ENCODE measurements at places on chromosomes 7 and 10. TPM values are rescaled to one million over a fixed set of nuclear protein-coding genes. Genes with fewer than 3 reads are reported as not detected.

DNA sequence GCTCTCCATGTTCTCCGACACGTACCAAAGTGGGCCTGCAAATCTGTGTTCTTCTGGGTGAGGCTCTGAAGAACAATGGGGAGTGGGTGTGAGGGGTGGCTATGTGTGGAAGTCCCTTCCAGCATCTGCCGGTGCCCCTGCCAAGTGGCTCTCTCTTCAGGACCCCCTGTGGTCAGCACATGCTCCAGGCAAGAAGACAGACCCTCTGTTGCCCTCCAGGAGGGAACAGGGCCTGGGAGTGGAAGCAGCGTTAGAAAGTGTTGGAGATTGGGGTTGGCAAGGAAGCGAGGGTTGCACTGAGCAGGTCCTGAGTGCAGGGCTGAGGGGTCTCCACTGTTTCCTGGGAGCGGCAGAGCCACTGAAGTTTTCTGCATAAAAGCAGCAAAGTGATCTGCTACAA, 60.5 kb downstream of the EMX2 start:
- no peak for DNase-seq

Gene MBL2
- not detected for total RNA-seq

Gene PIK3CG
- 55.9 TPM for total RNA-seq

GRCh38 chr7:115066050-115066449, 144.2 kb downstream of the MDFIC start:
- DNase-seq = no peak

DNA sequence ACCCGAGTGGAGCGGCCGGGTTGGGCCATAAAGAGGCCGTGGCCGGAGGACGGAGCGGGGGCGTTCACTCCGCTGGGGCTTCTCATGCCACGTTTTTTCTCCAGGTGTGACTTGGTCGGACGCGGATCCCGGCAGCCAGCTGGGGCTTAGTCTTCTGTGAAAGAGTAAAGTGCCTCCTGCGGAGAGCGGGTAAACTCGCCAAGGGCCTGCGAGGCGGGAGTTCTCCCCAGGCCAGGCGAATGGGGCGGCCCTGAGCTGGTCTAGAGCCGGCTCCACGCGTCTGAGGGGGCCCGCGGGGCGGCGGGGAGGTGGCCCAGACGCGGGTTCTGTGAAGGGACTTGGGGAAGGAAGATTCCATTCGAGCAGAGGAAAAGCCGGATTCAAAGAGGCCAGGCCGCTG, 86.3 kb upstream of the VIPR2 start:
- DNase-seq = no peak

DNA sequence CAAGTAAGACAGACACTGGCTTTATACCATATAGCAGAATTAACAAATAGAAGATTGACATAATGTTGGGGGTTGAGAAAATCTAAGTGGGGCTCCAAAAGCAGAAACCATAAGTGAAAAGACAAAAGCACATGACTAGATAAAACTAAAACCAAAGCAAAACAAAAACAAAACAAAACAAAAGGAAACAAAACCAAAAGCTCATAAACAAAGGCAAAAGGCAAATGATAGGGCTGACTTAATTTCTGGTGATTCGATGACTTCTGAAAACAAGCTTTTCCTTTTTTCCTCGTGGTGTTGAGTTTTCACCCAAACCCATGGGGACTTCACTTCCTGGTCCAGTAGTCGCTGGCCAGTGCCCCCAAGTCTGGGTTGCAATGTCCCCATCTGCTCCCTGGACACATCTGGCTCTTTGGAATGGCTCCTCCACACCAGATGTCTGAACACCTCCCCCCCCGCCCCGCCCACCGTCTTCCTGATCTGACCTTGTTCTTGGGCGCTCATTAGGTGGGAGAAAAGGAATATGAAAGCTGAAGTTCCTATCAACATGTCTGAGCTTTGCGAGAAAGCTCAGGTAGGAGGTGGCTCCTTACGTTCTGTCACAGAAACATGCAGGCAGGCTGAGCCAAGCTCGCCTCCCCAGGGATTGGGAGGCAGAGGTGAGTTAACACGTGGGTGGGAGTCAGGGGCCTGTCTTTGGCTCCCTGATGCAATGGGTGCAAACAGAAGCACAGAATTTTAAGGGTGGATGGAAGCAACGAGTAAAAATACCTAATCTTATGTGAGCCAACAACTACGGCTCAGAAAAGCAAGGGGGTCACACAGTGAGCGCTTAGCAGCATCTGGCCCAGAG, 121.0 kb downstream of the NEURL1 start:
- no peak for DNase-seq

- no peak for DNase-seq
Observed at GRCh38 chr10:132926070-132926469, 16.3 kb downstream of the CFAP46 start.

Gene AMPH
- not detected for total RNA-seq

Gene PLEKHS1
- total RNA-seq = not detected

DNA sequence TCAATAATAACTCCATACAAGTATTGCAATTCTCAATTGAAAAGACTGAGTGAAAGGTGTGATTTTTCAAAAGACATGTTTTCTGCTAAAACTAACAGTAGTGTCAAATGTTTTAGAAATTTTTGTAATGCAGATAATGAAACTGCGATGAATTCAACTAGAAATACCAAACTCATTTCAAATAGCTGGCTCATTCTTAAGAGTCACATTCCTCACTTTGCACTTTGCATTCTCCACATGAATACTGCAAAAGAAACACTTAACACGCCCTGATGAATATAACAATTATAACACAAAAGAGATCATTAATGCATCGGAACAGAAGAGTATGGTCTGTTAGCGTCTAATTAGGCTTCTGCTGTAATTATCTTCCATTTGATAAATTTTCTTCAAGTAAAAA, 15.5 kb upstream of the TSPAN12 start:
- no peak for DNase-seq

DNA sequence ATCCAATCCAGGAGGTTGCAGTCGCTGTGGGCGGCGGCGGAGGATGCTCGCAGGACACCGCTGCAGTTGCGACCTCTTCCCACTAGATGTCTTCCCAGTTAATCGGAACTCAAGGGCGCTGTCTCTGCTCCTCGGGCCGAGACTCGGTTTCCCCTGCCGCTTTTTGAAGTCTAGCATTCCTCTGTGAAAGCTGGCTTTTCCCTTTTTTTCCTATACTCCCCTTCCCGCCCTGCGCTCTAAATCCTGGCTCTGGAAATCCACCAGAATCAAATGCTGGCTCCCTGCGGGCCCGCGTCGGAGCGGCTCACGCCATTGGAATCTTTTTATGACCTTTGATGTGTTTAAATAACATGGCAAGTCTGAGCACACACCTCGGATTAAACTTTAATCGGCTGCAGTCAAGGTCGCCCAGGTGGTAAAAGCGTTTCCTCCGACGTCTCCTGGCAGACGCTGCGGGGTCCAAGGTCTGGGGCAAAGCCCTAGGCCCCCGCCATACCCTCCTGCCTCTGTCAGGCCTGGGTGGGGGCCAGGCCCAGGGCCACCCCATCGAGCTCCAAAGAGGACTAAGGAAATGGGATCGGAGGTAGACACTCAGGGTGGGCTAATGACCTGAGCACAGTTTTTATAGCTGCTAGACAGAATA, 10.7 kb upstream of the HOXA13 start:
- peak; percentile 57 for DNase-seq

DNA sequence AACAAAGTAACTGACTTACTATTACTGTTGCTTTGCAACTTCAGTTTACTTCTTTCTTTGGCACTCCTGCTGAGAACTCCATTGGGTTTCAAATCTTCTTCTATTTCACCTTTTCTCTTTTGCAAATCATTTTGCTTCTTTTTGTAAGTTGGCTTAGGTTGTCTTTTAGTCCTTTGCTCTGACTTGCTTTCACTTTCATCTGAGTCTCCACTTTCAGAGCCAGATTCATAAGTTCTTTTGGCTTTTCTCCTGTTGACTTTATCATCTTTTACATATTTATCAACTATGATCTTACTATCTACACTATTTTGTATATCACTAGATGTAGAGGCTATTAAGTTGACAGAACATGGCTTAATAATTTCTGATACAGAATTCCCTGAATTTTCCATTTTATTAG, 73.4 kb downstream of the NRBF2 start:
- no peak for DNase-seq

- no peak for DNase-seq
Observed at GRCh38 chr10:14616955-14617730, 157.6 kb downstream of the FAM107B start.

Gene TMEM184A
- not detected for total RNA-seq

Gene AKR1C3
- total RNA-seq = 1.8 TPM

- no peak for DNase-seq
Observed at GRCh38 chr10:123991611-123992570, 100.3 kb upstream of the CPXM2 start.

DNA sequence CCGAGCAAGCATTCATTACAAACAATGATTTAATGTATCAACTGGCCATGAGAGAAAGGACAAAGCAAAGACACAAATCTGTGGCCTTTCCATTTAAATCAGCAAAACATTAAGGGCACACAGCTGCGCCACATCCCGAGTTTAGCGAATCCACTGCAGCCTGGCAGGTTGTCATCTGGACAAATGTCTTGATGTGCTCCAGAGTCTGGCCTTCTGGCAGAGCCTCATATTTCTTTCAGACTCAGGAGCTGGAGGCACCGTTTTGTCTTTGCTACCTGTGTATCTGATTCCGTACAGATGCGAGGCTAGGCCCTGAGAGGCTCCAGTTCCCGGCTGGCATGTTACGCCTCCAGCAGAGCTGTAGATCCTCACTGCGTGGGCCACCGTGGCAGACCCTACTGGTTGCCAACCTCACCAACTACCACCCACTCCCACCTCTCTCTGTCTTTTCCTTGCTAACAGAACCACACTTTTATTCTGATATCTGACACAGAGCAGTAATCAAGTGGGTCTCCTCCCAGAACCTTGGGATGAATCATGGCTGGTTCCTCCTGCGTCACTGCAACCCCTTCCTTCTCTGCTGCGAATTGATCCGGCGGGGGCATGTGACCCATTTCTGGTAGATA, 40.9 kb upstream of the EFCAB10 start:
- no peak for DNase-seq
